ENCODE measurements at places on chromosomes 6 and 20. TPM values are rescaled to one million over a fixed set of nuclear protein-coding genes. Genes with fewer than 3 reads are reported as not detected.

Gene PDE7B
- 12.8 TPM for total RNA-seq

Gene RBPJL
- total RNA-seq, result not detected

DNA sequence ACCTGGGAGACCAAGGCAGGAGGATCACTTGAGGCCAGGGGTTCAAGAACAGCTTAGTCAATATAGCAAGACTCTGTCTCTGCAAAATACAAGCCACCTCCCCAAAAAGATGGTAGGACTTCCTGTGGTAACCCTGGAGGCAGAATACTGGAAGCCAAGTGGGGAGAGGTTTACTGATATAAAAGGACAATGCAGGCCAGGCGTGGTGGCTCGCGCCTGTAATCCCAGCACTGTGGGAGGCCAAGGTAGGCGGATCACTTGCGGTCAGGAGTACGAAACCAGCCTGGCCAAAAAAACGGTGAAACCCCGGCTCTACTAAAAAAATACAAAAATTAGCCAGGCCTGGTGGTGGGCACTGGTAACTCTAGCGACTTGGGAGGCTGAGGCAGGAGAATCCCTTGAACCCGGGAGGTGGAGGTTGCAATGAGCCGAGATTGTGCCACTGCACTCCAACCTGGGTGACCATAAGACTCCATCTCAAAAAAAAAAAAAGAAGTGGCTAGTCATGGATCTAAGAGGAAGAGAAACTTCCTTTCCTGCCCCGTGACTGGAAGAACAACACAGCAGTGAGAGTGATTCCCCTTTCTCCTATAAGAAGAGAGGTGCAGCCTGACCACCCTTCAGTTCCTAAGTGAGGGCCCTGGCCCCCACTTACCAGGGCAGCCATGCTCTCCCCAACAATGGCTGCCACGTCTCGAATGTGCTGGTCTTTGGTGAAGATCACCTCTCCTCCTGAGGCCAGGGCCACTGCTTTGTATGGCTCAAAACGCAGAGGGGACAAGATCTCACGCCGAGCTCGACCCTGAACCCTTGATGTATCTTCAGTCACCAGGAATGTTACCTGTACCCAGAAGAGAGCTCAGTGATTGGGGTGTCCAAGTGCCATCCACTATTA is 6.2 kb downstream of the SAPCD1 start:
- no peak for DNase-seq

DNA sequence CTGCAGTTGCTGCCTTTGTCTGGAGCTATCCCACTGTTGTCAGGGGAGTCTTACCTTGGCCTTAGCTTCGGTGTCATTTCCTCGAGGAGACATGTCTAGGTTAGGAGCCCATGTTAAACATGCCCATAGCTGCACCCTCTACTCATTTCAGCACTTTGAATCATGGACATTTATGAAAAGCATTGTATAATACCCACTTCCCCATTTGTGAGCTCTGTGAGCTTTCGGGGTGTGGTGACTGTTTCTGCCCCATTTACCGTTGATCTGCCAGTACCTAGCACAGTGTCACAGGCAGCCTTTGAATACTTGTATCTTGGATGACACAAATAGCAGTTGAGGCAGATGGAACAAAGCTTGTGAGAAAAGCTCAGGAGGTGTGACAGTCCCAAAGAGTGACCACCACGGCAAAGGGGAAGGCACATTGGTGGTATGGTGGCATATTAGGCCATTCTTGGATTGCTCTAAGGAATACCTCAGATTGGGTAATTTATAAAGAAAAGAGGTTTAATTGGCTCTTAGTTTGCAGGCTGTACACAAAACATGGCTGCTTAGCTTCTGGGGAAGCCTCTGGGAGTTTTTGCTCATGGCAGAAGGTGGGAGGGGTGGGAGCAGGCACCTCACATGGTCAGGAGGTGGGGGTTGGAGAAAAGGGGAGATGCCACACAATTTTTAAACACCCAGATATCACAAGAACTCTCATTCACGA is 42.0 kb downstream of the JARID2 start:
- no peak for DNase-seq

Gene ESR1
- total RNA-seq, result 0.38 TPM

Gene OPRL1
- 0.21 TPM for total RNA-seq

Gene SLC32A1
- total RNA-seq, result not detected

GRCh38 chr6:72683797-72684196 is 61.9 kb downstream of the KCNQ5 start:
- no peak for DNase-seq

GRCh38 chr6:137341681-137342195 is 122.6 kb upstream of the IFNGR1 start:
- no peak for DNase-seq

DNA sequence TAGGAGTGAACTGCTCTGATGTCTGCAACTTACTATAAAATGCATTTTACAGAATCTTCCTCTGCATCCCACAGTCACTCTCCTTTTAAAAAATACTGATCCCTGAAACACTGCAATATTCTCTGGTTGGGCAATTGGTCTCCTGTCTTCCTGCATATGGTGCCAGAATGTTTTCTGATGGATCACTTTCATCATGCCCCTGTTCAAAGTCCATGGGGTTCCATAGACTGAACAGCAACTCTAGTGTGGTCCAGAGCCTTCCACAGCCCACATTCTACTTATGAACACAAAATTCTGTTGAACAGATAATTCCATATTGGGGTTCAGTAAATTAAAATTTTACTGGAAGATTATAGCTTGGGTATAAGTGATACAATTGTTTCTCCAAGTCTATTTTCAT is 11.0 kb downstream of the GSTA2 start:
- DNase-seq, result no peak

- no peak for DNase-seq
Measured at GRCh38 chr6:38459291-38459690, 180.4 kb downstream of the BTBD9 start.

Gene FRS3
- 6.0 TPM for total RNA-seq

DNA sequence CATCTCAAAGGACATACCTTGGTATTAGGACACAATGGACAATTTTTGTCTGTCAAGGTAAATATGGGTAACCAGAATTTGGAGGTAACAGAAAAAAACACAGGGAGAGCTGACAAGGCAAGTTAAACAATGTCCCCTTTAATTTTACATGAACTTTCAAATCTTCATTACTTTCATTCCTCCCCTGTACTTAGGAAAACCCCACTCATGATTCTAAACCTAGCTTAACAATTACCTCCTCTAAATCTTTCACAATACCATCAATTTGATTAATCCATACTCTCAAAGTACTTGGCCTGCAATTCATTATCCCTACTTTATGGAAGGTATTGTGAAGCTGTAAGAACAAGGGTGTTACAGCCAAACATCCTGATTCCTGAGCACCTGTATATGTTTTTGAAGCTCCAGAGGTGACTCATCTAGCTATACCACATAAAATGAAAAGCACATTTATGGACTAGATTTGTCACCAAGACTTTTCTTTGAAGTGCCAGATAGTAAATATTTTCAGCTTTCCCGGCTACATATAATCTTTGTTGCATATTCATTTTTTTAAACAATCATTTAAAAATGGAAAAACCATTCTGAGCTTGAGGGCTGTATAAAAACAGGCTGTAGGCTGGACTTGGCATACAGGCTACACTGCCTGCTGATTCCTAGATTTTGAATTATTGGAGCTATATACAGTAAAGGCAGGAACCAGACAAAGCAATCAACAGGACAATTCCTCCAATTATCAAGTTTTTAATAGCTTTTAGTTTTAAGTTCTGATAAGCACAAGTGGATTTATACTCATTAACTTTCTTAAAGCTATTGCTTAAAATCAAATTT is 22.9 kb downstream of the DEK start:
- DNase-seq, result no peak

DNA sequence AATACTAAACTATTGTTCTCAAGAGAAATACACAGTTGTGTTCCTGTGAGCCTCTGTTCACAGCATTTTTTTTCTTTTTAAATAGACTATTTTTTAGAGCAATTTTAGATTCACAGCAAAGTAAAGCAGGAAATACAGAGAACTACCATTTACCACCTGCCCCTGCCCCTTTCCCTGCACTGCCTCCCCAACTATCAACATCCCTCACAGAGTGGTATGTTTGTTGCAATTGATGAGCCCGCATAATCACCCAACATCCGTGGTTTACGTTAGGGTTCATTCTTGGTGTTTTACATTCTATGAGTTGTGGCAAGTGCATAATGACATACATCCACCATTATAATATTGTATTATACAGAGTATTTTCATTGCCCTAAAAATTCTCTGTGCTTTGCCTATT is 71.6 kb upstream of the TNFAIP3 start:
- no peak for DNase-seq

DNA sequence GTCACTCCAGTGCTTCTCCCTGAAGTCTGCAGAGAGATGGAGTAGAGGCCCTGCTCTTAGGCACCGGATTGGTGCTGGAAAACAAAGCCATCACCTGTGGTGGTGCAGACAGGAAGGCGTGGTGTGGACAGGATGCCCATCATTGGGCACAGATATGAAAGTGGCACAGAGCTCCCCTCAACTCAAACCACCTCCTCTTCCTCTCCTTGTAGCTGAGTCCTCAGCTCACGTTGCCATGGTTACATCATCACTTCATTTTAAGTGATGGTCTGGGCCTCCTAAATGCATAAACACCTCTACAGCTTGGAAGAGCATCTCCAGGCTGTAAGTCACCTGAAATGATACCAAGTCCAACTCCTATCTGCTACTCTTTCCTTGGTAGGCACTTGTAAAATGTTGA is 8.0 kb upstream of the RTF2 start:
- no peak for DNase-seq

Gene TCF15
- total RNA-seq, result 7.3 TPM
